T-helper 9 cell (primary cell): ENCODE measurements at places on chromosomes 2 and 18.

DNA sequence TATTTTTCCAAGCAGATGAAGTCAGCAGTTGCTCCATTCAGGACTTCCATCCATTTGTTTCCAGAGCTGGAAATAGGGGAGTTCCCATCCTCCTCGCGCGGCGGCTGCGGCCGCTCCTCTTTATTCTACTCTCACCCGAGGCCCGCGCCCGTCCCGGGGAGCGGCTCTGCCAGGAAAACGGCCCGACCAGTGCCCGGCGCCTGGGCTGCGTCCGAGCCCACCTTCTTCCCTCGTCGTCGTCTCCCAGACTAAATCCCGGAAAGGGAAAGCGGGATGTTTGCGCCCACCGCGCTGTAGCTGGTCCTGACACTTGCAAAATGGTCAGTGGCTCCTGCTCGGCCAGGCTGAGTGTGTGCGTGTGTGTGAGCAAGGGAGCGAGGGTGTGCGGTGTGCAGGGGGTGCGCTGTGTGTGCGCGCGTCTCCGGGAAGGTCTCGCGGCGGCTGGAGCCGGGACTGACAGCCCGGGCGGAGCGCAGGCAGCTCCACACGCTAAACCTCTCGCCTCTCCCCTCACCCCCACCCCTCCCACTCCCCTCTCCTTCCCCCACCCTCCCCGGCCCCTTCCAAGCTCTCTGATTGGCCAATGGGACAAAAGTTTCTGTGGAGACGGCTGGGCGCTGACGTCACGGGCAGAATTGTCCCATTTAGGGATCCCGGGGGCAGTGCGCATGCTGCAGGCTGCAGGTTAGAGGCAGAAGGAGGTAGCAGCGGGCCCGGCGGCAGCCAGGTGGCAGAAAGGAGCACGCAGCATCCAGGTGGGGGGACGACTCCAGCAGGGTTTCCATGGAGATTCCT lies at the start of gene NOL4:
Gene NOL4 (minus strand): TSS at position 491 of the 795 bp plus-strand sequence. CDS start 1,660 bp downstream, outside the sequence.
- DNase-seq = no peak

DNA sequence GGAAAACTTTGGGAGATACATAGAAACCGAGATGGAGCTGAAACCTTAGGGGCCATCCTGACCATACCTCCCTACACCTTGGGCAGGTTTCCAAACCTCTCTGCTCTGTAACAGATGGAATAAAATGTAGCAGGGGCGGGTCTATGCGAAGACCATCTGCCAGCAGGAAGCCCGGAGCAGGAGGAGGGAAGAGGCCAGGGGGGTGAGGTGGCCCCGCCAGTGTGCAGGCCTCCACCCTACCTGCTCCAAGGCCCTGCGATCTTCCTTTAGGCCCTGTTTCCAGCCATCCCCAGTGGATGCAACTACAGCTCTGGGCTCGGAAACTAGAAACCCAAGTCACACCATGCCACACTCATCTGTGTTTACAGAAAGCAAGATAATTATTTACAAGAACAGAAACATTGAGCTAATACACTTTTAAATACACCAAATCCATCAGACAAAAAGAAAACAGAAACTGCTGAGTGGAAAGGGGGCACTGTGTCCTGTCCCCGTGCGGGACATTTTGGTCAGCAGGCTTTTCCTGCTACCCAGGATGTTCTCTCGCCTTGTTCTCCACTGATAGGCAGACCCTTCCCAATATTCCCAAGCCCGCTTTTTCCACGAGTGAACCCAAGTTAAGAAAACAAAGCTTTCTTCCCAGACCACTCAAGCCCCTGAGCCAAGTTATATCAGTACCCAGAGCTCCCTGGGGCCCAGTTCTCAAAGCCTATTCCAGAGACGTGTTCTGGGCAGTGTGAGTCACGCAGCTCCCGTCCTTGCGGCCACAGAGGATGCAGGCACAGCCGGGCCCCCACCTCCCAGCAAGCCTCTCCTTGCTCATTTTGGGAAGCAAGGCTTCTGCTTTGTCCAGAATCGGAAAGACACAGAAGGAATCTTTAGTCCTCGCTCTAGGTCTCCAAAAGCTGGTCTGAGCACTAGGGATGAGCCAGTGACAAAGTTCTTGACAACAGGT lies 17.3 kb downstream of the CIB4 start:
- DNase-seq = no peak

GRCh38 chr2:234457421-234457820 lies 39.5 kb downstream of the ARL4C start:
- DNase-seq = no peak

DNA sequence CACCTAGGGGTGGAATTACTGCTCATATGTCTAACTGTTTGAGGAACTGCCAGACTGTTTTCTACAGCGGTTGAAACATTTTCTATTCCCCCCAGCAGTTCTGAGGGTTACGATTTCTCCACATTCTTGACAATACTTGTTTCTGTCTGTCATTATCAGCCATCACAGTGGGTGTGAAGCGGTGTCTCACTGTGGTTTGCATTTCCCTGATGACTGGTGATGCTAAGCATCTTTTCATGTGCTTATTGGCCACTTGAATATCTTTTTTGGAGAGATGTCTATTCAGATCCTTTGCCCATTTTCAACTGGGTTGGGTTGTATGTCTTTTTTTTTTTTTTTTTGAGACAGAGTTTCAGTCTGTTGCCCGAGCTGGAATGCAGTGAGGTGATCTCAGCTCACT lies 63.0 kb downstream of the ADNP2 start:
- no peak for DNase-seq

GRCh38 chr18:43919551-43919950 lies 642.3 kb upstream of the SYT4 start:
- no peak for DNase-seq
